ENCODE measurements at places on chromosomes 7 and 10.

DNA sequence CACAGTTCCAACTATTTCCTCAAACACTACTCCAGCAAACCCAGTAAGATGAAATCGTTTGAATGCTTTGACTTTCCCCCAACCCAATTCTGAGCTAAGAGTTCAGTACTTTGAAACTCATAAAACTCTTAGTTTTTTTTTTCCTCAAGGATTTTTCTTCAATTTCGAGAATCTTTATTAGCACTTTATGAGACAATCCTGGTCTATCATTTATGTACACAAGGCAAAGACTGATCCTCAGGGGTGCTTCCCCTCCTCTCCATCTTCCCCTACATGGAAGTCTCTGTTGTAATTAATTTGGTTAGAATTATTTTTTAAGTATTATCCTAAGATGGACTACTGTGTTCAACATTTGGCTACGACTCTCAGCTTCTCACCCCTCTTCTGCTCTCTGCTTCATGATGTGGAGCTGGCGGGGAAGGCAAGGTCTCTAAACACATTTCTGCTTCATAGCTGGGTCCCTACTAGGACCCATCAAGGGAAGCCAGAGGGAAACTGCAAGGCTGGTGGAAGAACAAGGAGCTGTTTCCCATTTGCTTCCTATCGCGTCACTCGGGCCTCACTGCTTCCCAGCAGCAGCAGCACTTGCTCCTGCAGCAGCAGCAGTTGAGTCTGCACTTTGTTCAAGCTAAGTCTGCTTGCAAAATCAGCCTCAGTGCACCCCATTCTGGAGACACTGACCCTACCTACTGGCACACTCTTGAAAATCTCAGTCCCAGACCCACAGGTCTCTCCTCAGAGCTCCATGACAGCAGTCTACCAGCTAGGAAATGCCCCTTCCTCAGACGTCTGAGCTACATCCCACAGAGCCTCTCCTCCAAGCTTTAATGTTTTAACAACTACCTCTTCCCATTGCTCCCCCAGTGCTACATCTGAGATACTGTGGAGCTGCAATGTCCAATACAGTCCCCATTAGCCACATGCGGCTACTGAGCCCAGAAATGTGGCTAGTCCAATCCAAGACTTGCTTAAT, 90.0 kb downstream of the CHCHD3 start:
- DNase-seq = no peak

GRCh38 chr10:86263209-86263608, 103.4 kb downstream of the GRID1 start:
- no peak for DNase-seq

DNA sequence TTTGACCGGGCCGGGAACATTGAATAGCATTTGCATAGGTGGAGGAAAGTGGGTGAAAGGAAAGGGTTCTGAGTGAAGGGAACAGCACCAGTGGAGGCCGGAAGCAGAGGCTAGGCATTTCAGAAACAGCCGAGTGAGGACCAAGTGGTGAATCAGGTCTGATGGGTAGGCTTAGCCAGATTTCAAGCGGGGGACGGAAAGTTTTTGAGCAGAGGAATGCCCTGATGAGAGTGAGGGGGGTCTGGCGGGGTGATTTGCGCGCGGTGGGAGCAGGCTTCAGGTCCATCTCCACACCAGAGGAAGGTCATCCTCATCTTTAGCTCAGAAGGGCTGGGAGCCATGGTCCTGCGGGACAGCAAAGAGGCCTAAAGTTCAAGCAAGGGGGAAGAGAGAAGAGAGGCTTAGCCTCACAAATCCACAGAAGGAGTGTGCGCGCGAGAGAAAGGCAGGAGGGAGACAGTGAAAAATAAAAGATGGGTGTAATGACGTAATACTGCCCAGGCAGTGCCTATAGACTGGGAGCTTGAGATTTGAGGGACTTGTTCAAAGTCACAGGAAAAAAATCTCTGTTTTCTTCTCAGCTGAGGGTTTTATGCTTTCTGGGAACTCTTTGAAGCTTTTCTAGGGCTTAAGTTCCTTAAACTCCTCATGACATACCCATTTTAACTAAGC, 1.0 kb upstream of the DENND2A start:
- DNase-seq = no peak

- DNase-seq = no peak
Measured at GRCh38 chr10:1660815-1661214, 76.5 kb downstream of the ADARB2 start.

DNA sequence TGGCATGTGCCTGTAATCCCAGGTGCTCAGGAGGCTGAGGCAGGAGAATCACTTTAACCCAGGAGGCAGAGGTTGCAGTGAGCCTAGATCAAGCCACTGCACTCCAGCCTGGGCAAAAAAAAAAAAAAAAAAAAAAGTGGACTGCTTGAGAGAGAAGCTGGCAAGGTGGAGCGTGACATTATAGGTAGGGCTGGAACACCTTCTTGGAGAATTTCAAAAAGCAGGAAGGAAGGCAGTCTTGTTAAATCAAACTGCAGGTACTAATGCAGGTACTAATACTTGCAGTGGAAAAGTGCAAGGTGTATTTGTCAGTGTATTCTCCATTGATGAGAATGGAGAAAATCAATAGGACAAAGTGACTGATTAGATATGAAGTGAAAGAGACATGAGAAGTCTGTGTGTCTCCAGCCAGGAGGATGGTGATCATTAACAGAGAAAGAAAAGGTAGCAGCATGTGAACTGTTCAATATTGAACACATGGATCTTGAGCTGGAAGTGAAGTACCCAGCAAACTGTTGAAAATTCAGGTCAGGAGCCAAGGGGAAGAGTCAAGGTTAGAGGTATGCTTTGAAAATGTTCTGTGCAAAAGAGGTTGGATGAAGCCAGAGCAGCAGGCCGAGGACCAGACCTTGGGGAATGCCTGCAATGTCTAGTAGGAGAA, 12.6 kb upstream of the SLC16A12 start:
- DNase-seq = no peak

GRCh38 chr10:118214776-118215175, 127.3 kb downstream of the FAM204A start:
- no peak for DNase-seq

DNA sequence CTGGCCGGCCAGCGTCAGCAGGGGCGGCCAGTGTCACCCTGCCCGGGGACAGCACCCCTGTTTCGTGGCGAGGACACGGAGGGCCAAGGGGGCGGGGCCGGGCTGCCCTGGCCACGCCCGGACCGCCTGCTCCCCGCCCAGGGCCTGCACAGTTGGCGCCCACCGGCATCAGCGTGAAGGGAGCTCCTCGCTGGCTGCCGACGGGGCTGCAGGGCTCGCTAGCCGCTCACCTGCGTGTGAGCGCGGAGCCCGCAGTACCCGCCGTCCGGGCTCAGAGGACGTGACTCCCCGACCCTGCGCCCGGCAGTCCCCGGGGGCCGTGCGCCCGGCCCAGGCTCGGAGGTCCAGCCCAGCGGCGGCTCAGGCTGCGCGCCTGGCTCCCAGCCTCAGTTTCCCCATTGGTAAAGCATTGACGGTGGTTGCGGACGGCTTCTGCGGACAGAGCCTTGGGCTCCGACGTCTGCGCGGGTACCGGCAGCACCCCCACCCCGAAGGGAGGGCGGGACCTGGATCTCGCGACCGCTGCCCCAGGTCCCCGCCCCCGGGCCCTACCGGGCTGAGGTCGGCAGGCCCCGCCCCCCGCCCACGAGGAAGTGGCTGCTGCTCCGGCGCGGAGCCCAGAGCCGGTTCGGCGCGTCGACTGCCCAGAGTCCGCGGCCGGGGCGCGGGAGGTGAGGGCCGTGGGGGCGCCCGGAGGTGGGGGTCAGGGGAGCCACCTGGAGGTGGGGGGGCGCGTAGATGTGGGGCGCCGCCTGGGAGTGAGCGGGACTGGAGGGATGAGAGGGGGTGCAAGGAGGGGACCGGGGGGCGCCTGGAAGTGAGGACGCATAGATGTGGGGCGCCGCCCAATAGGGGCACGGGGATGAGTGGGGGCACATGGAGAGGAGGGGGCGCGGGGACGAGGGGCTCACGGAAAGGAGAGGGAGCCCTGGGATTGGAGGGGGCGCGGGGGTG, at the start of gene ARPC1B:
ARPC1B (plus strand) TSS at position 620 of the 954 bp plus-strand sequence. CDS start 10,985 bp downstream, outside the sequence.
- peak; percentile 83 for DNase-seq

DNA sequence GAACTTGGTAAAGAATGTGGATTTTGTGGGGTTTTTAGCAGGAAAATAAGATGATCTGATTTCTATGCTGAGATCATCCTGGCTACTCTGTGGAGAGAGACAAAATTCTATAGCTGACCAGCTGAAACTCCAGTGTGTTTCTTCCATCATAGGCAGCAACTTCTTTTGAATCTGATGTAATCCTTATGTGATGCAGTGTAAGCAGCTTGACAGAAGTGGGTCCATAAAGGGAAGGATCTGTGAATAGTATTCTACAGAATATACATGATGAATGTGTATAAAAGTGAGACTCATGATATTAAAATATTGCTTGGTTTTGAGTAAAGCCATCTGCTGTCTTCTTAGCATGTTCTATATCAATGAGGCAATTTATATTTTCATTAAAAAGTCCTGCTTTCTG, 4.4 kb downstream of the MYO3A start:
- no peak for DNase-seq

- DNase-seq = no peak
Measured at GRCh38 chr7:11175371-11175770, 201.7 kb downstream of the PHF14 start.

DNA sequence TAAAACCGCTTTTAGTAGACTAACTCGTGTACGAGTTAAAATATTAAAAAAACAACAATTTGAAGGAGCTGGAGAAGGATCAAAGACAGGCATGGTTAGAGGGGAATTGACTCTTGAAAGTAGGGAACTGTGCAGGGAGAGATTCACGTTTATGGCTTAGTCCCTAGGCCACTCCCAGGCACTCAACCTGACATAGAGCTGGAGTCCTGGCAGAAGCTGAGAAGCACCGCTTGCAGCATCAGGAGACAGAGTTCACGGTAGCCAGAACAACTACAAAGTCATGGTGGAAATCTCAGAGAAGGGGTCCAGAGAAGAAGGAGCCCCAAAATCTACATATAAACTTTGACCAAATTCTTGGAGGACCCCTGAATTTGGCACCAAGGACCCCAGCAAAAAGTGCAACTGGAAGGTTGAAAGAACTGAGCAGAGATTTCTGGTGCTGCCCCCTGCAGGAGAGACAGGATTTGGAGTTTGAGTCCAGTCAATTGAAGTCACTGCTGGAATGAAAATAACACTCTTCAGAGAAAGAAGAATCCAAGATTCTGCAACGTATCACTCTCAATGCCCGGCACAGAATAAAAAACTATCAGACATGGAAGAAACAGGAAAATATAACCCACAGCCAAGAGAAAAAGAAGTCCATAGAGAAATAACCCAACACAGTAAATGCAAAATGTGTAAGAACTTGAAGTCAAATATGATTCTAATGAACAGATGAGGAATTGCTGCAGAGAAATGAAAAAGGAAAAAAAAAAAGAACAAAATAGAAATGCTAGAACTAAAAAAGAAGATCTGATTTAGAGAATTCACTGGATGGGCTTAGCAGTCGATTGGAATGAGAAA, 493.3 kb upstream of the PODXL start:
- DNase-seq = no peak

DNA sequence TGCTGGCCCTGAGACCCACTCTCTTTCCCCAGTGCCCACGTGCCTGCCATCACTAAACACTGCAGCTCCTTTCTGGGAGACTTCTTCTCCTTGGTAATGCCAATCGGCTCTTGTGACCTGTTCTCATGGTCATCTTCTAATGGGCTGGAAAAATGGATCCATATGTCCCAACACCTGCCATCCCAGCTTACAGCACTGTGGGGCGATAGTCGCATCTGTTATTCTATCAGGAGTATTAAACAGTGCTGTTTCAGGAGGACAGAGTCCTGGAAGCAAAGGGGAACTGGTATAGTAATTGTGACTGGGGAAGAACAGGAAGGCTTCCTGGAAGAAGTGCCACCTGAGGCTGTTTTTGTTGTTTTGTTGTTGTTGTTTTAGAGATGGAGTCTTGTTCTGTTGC, 411.2 kb downstream of the GLRX3 start:
- DNase-seq = no peak

DNA sequence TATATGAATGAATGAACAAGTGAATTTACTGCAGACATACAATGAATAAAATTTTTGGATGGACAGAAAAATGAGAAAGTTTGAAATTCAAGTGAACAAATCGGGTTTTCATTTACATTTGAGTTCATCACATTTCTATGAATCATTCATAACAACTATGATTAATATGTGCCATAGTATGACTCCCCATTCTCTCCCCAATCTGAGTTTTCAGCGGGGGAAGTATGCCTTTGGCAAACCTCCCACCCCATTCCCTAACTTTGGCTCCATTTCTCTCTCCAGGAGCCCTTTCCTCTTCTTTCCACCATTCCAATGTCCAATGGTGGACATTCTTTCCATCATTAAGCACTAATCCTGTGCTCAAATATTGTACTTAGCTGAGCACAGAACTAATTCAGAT, 96.8 kb upstream of the LSM8 start:
- no peak for DNase-seq

GRCh38 chr7:41889472-41889871, 186.6 kb upstream of the INHBA start:
- no peak for DNase-seq

DNA sequence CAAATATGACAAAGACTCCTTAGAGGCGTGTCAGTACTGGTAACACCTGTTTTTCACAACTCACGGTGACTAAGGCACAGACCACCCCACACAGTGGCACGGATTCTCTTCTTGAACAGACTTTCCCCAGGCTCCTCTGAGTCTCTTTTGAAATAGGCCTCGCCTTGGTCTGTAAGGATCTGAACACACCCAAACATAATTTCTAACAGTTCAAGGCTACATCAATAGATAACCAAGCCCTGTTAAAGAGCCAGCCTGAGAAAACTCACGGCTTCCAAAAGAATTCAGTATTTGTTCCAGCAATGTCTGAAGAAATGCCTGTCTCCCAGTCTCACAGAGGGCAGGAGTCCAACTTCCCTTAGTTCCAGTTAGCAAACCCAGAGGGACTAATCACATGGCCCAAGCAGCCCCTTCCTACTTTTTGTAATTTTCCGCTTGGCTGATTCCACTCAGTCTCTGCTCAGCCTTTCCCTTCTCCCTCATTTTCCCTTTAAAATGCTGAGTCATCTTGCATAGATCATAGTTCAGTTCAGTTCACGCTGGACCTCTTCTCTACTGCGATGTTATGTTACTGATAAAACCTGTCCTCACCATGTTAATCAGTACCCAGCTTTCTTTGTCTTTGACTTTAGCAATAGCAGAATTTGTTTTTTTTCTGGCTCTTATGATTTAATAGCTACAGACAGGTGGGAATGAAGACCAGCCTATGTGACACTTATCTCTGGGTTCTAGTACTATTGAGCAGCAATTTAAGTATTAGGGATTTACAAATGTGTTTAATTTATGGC, 22.6 kb upstream of the AKR1C3 start:
- DNase-seq = no peak

- no peak for DNase-seq
Measured at GRCh38 chr7:2016021-2016631, 216.6 kb downstream of the MAD1L1 start.

- no peak for DNase-seq
Measured at GRCh38 chr7:130294314-130294713, 1.4 kb downstream of the CPA4 start.

- DNase-seq = no peak
Measured at GRCh38 chr7:134685250-134685649, 38.6 kb downstream of the BPGM start.

GRCh38 chr7:33563651-33564050, 341.7 kb upstream of the BMPER start:
- DNase-seq = no peak

GRCh38 chr10:31242902-31243301, 76.1 kb upstream of the ZEB1 start:
- peak; percentile 9 for DNase-seq
